ENCODE measurements at places on chromosomes 3 and 15.

DNA sequence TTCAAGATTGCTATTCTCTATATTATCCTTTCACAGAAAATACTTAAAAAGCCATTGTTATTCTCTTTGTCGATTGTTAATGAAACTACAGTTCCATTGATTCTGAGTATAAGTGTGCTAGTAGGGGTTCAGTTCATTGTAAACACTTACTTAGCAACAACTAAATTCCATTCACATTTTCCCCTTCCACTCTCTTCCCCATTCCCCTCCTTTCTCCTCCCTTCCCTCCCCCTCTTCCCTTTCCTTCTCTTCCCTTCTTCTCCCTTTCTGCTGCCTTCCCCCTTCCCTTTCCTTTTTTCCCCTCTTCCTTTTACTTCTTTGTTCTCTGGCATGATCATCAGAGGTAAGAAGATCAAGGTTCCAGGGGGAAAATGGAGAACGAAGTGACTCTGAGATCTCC is 21.3 kb upstream of the RIOX2 start:
- DNase-seq: no peak

- DNase-seq: no peak
Observed at GRCh38 chr15:39834256-39834655, 51.6 kb upstream of the FSIP1 start.

DNA sequence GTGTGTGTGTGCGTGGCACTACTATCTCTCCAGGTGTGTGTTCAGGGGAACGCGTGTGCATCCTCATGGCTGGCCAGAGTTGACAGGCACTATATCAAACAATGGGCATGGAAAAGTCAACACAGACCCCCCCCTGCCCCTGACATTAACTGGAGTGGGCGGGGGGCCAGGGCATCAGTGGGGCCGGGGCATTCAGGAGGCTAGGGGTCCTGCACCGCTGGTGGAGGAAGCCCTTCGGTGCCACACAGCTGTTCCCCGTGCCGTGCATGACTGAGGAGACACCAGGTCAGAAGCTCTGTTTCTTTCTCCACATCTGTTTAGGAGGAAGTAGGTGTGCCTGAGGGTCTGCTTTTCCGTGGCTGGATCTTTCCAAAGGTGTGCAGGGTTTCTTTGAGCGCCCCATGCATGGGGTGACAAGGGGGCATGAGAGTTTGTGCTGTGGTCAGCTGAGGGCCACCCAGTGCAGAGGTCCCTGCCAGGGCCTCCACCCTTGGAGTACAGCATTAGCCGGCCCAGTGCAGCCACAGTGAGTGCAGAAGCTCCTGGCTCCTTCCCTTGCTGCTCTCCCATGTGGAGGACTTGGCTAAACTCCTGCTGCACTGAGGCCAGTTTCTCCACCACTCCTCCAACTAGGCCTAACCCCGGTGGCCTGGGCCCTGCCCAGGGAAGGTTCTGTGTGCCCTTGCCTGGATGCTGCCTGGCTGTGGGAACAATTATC is 7.5 kb downstream of the C3orf22 start:
- no peak for DNase-seq

- DNase-seq: no peak
Observed at GRCh38 chr15:65426216-65426853, 3.6 kb upstream of the IGDCC4 start.

DNA sequence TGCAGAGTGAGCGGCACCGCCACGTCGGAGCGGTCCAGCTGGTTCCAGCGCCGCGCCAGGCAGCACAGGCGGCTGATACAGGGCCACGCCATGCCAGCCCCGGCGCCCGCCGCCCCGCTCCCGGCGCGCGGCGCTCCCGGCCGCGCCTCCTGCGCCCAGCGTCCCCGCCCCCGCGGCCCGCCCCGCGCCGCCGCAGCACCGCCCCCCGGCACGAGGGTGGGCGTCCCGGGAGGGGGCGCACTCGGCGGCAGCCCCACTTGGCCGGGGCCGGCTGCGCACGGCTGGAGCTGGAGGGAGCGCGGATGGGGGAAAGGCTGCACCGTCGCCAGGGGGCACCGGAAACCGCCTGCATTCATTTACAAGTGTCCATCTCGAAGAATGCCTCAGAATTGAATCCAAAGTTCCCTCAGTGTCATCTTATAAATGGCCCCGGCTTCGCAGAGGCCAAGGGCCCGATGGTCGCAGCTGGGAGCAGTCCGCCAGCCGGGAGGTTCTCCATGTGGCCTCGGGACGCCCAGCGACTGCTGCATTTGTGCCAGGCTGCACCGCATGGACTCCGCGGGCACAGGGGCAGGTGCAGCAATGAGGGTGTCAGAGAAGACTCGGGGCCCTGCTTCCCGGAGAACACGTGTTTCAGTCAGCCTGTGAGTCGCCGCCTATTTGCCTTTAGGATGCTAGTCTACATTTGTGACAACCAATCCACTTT is at the start of gene MAP6D1:
MAP6D1 (minus strand) TSS at position 122 of the 706 bp plus-strand sequence; CDS start at position 92, 30 bp downstream.
- DNase-seq: no peak

DNA sequence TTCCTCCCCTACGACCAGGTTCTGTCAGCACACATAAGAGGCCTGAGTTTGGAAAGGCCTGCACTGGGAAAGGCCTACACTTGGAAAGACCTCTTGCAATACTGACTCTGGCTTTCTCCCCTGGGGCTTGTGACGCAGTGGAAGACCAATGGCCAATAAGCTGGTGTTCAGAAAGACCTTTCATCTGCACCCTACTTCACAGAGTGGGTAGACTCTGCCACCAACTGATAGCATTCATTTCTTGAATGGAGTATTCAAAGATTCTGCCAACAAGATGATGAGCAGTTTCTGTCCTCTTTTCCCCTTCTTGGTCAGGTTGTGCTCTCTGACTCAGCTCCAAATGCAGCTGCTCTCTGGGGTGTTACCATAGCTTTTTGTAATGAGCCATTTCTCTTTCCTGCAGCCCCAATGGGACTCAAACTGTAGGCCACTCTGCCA is 48.8 kb downstream of the TIPARP start:
- no peak for DNase-seq

DNA sequence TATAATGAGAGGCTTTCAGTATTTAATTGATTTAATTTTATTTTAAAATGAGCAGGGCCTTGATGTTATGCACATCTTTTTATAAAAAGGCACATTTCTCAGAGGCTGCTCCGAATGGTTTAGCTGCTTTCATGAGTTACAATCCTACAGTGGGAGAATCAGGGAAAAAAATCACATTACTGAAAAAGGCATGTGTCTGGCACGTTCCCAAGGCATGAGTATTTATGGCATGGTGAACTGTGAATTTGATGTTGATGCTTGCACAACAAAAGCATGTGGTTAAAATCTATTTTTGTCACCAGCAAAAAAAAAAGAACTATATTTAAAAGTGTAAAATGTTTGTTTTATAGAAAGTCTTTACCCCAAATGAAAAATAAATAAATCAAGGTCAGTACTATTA is 485.2 kb upstream of the ROBO2 start:
- no peak for DNase-seq

- DNase-seq: no peak
Observed at GRCh38 chr3:194424373-194424772, 25.3 kb upstream of the GP5 start.

Data from cortex of kidney (tissue), 1 donor.